ENCODE measurements at places on chromosomes 2 and 18.

GRCh38 chr18:36195427-36196122 lies 8.3 kb downstream of the MOCOS start:
- no peak for DNase-seq

DNA sequence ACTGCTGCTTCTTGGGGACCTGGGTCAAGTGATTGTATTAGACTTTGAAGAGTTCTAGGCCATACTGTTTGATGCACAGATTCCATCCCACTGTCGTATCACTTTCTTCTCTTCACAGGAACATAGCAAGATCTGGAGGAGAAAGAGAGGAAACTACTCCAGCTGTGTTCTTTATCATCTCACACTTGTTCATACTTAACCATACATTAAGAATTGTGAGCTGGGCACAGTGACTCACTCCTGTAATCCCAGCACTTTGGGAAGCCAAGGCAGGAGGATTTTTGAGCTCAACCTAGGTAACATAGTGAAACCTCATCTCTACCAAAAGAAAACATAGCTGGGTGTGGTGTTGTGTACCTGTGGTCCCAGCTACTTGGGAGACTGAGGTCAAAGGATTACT lies 111.7 kb downstream of the PARD3B start:
- DNase-seq = no peak

DNA sequence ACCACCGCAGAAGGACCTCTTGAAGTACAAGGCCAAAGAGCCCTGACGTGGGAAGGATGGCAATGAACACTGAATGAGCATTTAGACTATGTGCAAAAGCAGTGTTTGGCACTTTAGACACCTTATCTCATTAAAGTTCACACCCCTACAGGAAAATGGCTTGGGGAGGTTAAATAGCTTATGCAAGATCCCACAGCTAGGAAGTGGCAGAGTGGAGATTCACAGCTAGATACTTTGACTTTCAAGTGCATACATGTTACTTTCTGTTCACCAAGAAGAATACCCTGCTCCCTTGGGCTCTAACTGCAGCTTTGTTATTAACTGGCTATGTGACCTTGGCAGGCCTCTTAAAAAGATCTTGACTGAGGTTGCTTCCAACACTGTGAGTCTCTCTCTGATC lies 58.2 kb downstream of the ICOS start:
- no peak for DNase-seq

- no peak for DNase-seq
These were observed 779.8 kb downstream of the RNF144A start for GRCh38 chr2:7697052-7697451.

DNA sequence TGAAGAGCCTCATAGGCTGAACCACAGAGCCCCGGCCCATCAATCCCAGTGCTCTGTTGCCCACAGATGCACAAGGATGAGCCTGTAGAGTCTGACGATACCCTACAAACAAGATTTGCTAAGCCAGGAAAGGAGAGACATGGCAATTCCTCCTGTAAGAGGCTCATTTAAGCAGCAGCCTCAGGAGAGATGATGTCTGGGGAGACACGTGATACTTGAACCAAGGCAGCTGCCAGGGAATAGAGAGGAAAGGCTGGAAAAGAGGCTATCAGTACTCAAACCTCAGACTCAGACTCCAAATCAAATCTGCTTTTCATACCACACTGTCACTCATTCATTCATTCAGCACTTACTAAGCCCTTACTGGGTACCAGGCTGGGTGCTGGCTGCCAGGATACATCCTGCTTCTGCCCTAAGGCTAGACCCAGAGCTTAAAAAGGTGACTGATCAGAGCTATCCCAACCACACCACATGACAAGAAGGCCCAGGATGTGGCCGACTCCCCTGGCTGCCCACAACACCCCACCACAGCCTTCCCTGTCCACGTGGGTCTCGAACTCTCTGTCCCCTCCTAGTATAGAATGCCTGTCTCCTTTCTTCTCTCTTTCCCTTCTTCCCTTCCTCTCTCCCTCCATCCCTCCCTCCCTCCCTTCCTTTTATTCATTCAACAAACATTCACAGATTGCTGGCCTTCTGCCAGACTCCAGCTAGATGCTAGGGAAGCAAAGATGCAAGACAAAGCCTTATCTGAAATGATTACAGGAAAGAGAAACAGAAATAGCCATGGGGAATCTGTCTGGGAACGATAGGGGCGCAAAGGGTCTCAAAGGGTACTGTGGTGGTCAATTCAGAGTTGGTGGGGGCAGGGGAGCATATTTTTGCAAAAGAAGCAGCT lies 23.4 kb upstream of the KCNK3 start:
- DNase-seq = no peak

DNA sequence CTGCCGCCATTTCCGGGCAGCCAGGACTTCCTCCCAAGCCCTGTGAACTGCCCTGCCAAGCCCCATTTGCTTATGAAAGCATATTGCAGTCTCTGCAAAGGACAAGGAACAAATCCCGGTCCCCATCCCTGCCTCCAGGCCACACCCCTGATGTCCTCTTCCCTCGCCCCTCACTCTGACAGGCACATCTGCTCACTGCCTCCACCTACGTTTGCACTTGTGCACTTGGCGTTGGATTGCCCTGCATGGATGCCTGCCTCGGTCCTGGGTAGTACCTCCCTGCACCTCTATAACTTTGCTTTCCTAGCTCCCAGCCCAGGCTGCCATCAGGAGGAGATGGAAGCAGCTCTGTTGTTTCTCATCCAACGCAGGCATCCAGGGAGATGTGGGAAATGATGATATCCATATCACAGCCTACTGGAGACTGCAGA lies 19.6 kb upstream of the RPL31 start:
- DNase-seq = no peak
